Small intestine (tissue), 16 donors: ENCODE measurements at places on chromosomes 7 and 10.
A peak's percentile ranks its signal among the peaks of the same experiment; 100 is the strongest.

DNA sequence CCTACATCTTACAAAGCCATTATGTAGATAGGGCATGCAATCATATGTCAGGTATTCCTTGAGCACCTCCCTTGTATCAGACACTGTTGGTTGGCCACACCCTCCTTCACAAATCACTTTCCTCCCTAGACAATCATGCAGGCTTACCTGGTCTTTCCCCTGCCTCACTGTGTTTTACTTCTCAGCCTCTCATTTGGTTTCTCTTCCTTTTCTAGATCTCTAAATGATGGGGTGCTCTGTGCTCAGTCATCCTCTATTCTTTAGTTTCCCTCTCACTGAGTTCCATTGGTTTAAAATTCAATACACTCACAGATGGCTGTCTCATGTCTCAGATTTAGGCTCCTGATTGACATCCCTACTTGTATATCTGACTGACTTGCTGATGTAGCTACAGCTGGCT is 31.4 kb downstream of the ANK3 start:
- no peak overlapping the region for H3K4me3 ChIP-seq
- H3K27ac ChIP-seq = no peak overlapping the region
- H3K4me1 ChIP-seq = no peaks in the 10 kb centered on the region

DNA sequence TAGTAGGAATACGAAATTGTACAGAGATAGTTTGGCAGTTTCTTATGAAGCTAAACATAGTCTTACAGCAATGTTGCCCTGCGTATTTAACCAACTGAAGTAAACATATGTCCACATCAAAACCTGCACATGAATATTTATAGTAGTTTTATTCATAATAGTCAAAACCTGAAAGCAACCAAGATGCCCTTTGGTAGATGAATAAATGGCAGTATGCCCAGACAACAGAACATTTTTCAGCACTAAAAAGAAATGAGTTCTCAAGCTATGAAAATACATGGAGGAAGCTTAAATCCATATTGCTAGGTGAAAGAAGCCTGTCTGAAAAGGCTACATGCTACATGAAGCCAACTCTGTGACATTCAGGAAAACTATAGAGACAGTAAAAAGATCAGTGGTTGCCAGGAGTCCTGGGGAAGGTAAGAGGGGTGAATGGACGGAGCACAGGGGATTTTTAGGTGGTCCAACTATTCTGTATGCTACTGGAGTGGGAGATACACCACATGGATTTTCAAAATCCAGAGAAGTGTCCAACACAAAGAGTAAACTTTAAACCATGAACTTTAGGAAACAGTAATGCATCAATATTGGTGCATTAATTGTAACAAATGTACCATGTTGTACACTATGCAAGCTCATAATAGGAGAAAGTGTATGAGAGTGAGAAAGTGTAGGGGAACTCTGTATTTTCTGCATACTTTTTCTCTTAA is 17.6 kb downstream of the GPRIN2 start:
- no peaks in the 10 kb centered on the region for H3K27me3 ChIP-seq
- no peak overlapping the region for H3K4me3 ChIP-seq
- peaks cover 4% of the 10 kb centered on the region for H3K4me1 ChIP-seq
- no peak overlapping the region for H3K27ac ChIP-seq
- H3K36me3 ChIP-seq = peaks cover 4% of the 10 kb centered on the region

DNA sequence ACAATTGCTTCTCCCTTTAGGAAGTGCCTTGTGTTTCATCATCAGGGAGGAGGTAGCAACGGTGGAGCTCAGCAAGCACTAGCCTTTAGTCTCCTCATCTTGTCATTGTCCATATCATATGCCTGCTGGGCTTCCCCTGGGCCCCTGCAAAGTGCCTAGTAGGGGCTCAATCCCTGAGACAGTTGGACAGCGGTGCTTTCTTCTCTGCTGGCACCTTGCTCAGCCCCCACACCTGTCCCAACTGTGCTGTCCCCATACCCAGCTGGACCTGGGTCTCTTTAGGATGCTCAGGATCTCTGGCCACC is 5.5 kb downstream of the SMARCD3 start:
- peaks cover 3% of the 10 kb centered on the region for H3K36me3 ChIP-seq
- no peaks in the 10 kb centered on the region for H3K27me3 ChIP-seq
- no peak for DNase-seq
- H3K4me3 ChIP-seq = peak overlapping the region; percentile 39
- H3K27ac ChIP-seq = no peak overlapping the region
- H3K4me1 ChIP-seq = peaks cover 20% of the 10 kb centered on the region

- no peaks in the 10 kb centered on the region for H3K36me3 ChIP-seq
- no peak overlapping the region for H3K4me3 ChIP-seq
- no peaks in the 10 kb centered on the region for H3K27me3 ChIP-seq
- H3K4me1 ChIP-seq = peaks cover 5% of the 10 kb centered on the region
- no peak for DNase-seq
Observed at GRCh38 chr10:94439275-94439861, 37.0 kb downstream of the TBC1D12 start.

DNA sequence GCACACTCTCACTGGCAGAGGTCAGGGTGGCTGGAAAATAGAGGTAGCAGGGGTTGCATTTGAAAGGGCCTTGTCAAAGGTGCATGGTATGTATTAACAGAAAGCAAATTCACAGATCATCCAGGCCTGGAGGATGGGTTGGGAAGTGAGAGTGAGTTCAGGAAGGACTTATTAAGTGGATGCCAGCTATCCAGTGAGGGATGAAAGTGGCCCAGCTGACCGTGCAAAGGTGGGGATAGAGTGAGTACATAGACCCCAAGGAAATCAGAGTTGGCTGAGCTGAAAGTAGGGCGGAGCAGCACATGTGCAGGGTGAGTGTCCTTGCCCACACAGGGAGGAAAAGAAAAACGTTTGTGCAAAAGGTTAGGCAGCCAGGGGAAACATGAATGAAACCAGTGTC is 58.1 kb downstream of the HECW1 start:
- no peaks in the 10 kb centered on the region for H3K4me1 ChIP-seq
- no peak overlapping the region for H3K27ac ChIP-seq
- no peaks in the 10 kb centered on the region for H3K27me3 ChIP-seq
- DNase-seq = no peak
- H3K4me3 ChIP-seq = no peak overlapping the region
- no peaks in the 10 kb centered on the region for H3K36me3 ChIP-seq

DNA sequence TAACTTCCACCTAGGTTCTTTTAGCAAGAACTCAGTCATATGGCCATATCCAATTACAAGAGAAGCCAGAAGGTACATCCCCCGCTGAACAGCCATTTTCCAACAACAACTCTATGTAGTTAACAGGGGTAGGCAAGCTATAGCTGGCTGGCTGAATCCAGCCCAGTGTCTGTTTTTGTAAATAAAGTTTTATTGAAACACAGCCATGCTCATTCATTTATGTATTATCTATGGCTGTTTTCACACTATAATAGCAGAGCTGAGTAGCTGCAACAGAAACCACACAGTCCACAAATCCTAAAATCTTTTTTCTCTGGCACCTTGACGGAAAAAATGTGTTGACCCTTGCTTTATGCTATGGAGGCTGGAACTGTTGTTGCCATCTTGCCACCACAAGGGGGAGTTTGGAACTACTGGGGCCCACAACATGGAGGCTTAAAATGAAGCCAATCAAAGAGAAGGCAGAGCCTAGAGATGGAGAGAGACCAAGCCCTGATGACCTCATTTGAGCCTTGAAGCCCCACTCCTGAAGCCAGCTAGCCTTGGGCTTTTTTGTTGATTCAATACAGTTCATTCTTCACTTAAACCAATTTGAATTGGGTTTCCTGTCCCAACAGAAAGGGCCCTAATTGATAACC is 33.3 kb upstream of the XPNPEP1 start:
- peaks cover 8% of the 10 kb centered on the region for H3K4me1 ChIP-seq
- no peaks in the 10 kb centered on the region for H3K27me3 ChIP-seq
- no peaks in the 10 kb centered on the region for H3K36me3 ChIP-seq
- peak; percentile 58 for DNase-seq

GRCh38 chr7:99628471-99629465 is 12.0 kb downstream of the ZSCAN25 start:
- H3K27ac ChIP-seq = no peak overlapping the region
- peaks cover 4% of the 10 kb centered on the region for H3K4me1 ChIP-seq
- no peak for DNase-seq
- H3K4me3 ChIP-seq = no peak overlapping the region
- H3K36me3 ChIP-seq = peaks cover 26% of the 10 kb centered on the region

DNA sequence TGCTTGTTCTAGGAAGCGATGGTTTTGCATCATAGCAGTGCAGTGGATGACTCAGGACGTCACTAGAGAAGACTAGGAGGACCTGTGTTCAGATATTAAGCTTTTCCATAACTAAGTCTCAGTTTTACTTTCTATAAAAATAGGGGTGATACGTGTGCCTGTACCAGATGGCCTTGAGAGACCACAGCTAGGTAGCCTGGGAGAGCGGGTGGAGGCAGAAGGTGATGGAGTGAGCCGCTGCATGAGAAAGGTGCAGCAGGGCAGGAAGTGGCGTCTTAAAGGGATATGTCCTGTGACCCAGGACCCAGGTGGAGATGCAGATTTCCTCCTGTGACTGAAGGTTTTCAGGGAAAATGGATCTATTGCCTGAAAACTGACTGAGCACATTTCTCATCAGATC is 304.9 kb downstream of the CDC14C start:
- no peak for DNase-seq
- H3K4me3 ChIP-seq = no peak overlapping the region
- no peaks in the 10 kb centered on the region for H3K36me3 ChIP-seq
- H3K27me3 ChIP-seq = no peaks in the 10 kb centered on the region
- no peak overlapping the region for H3K27ac ChIP-seq
- no peaks in the 10 kb centered on the region for H3K4me1 ChIP-seq

- no peaks in the 10 kb centered on the region for H3K27me3 ChIP-seq
- peak; percentile 65 for DNase-seq
- H3K36me3 ChIP-seq = no peaks in the 10 kb centered on the region
- H3K4me3 ChIP-seq = no peak overlapping the region
- no peak overlapping the region for H3K27ac ChIP-seq
Observed at GRCh38 chr7:21261627-21262594, 166.0 kb upstream of the SP4 start.
